ENCODE measurements at places on chromosomes 13 and 19.

GRCh38 chr19:15374105-15374651 is 5.4 kb downstream of the AKAP8 start:
- no peak for DNase-seq

GRCh38 chr19:31214997-31215396 is 134.2 kb downstream of the TSHZ3 start:
- no peak for DNase-seq

GRCh38 chr13:32537580-32538142 is 934 bp downstream of the N4BP2L2 start:
- no peak for DNase-seq

GRCh38 chr13:98397221-98397620 is 179.7 kb downstream of the STK24 start:
- DNase-seq = no peak

GRCh38 chr13:93147298-93147645 is 79.3 kb upstream of the GPC6 start:
- DNase-seq = no peak

GRCh38 chr13:100566543-100566942 is 22.0 kb downstream of the GGACT start:
- no peak for DNase-seq

GRCh38 chr13:64510747-64511146 is 2719.4 kb downstream of the PCDH9 start:
- no peak for DNase-seq

GRCh38 chr13:34617473-34618083 is 324.5 kb upstream of the NBEA start:
- DNase-seq = no peak

DNA sequence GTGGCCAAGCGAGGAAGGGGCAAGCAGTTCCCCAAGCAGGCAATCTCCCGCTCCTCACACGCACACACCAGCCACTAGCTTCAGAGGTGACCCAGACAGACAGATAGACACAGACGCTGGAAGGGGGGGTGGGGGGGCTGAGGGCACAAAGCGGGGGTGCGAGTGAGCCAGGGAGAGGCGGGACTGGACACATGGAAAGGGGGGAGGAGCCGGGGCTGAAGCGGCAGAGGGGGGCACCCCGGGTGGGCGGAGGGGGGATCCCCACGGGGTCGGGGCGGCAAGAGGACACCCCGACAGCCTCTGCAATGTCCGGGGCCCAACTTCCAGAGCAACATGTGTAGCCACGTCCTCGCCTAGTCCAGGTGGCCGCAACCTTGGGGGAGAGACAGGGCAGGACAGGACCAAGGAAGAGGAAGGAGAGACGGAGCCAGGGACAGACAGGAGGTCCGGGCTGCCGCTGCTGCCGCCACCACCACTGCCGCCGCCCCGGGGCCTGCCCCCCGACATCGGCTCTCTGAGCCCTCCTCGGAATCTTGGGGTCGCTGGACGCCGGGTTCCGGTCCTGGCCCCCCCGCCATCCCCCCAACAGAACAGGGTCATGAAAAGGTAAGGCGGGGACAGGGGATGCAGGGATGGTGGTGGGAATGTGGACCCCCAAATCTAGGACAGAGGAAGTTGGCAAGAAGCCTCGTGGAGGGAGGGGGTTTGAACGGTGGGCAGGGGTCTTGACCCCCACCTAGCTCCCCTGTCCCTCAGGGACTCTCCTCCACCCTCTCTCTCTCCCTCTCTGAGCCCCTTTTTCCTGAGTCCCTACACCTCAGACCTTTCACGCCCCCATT is 1.1 kb downstream of the GRIN2D start:
- DNase-seq = no peak

- DNase-seq = no peak
These were observed 534.1 kb downstream of the PCDH17 start for GRCh38 chr13:58165617-58166016.

DNA sequence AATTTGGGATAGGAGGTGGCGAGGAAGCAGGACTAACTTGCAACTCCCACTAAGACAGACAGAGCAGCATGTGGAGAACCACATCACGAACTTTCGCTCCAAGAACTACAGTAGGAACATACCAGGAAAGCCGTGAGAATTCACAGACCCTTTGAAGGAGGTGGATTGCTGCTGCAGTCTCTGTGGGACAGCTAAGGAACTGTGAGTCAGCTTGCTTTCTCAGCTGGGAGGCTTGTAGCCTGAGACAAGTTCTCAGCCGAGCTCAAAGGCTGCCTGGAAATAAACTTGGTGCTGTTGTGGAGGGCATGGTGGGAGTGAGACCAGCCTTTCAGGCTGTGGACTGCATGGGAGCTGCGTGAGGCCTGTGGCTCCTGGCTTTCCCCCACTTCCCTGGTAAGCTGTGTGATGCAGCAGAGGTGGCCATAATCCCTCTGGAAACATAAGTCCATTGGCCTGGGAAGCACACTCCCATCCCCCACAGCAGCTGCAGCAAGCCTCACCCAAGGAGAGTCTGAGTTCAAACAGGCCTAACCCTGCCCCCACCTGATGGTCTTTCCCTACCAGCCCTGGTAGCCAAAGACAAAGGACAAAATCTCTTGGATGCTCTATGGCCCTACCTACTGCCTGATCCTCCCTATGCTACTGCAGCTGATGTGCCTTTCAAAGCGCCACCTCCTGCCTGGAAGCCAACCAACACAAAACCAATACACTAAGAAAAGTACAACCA is 441.1 kb upstream of the HTR2A start:
- DNase-seq = no peak

GRCh38 chr13:67642657-67643056 is 412.5 kb upstream of the PCDH9 start:
- no peak for DNase-seq

GRCh38 chr13:112053744-112054615 is 13.0 kb upstream of the SOX1 start:
- DNase-seq = no peak

GRCh38 chr19:13300421-13301030 is 150.3 kb downstream of the IER2 start:
- no peak for DNase-seq

GRCh38 chr19:33740811-33741396 is 55.8 kb upstream of the KCTD15 start:
- no peak for DNase-seq

- peak; percentile 76 for DNase-seq
These were observed at the start of gene ZNF134 for GRCh38 chr19:57613941-57614743. Gene ZNF134, plus strand, starts transcription at chr19:57614242. Its CDS starts 5,227 bp downstream, at chr19:57619469.

GRCh38 chr13:45949161-45949560 is 97.6 kb upstream of the SIAH3 start:
- no peak for DNase-seq

GRCh38 chr19:41175801-41176777 is 16.9 kb upstream of the CYP2S1 start:
- no peak for DNase-seq

DNA sequence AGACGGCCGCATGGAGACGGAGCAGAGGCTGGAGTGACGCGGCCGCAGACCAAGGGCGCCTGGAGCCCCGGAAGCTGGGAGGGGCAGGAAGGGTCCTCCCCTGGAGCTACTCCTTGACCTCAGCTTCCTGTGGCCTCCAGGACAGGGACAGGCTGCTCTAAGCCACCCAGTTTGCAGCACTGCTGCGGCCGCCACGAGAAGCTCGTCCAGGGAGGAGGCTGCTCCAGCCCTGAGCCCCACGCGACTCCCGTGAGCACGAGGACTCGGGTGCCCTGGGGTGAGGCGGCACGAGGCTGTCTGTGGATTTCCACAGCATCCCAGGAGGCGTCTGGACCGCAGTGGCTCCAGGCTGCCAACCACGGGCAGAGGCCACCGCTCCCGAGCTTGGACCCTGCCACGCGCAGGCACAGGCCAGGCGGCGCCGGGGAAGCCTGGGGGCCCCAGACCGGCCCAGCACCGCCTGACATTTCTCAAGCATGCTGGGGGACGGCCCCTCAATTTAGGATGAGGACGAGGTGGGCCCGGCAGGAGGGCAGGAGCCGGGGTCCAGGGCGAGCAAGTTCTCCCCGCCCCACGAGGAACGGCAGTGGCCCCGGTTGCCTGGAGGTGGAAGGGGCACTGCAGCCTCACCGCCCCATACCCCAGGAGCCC is 10.7 kb downstream of the SBNO2 start:
- no peak for DNase-seq

- no peak for DNase-seq
These were observed 3.0 kb downstream of the IRS2 start for GRCh38 chr13:109783447-109783814.

- DNase-seq = no peak
These were observed 25.2 kb upstream of the KATNAL1 start for GRCh38 chr13:30332456-30333143.

GRCh38 chr19:49362929-49363267 is 682 bp upstream of the TEAD2 start:
- no peak for DNase-seq

DNA sequence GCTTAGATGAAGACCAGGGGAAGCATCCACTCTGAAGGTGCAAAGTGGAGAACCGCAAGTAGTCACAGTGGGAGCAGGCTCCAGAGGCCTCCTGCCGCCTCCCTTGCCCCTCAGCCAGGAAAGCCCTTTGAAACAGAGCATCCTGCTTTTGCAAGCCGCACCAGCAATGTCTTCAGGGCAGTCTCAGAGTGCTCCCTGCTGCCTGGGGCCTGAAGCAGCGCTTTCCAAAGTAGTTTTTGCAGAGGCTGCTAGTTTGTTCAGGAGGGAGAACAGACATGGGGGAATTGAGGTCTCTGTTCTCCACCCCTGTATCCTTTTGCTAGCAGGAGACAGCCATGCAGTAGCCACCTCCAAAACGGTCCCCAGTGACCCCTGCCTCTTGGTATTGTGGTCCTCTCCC is 15.8 kb upstream of the POP4 start:
- DNase-seq = no peak

DNA sequence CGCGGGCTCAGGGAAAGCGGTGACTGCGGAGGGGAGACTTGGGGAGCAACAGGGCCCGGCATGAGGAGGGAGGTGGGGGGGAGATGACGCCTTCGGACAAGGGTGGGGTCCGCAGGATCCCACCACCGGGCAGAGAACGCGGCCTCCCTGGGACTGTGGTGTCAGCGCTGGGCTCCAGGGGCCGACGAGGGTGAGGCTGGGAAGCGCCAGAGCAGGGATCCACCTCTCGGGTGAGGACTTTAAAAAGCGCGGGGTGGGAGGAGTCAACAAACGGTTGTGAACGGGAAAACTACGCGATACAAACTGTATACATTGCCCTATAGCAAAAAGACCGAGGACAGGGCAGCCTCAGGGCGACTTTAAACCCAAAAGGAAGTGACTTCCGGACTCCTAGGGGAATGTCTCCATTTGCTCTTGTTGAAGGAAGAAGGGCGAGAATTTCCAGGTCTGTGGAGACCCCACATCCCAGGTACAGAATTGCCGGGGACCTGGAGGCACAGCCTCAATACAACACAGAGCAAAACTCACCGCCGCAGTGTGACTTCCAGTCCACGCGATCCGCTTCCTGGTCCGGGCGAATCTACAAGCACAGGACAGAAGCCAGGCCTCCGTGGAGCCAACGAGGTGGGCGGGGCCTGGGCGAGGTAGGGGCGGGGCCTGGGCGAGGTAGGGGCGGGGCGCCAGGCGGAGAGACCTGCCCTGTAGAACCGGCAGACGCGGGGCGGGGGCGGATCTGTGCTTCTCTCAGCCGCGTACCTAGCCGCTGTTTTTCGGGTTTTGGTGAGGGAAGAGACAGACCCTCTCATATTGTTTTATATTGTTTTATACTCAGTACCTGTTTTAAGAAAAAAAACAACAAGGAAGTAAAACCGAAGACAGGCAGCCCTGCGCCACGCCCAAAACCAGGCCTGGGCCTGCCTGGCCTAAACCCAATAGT is at the start of gene ZNF888:
TSS of gene ZNF888 (minus strand) at position 588 of the 937 bp plus-strand sequence. CDS start 5,555 bp downstream, outside the sequence.
- peak; percentile 56 for DNase-seq

DNA sequence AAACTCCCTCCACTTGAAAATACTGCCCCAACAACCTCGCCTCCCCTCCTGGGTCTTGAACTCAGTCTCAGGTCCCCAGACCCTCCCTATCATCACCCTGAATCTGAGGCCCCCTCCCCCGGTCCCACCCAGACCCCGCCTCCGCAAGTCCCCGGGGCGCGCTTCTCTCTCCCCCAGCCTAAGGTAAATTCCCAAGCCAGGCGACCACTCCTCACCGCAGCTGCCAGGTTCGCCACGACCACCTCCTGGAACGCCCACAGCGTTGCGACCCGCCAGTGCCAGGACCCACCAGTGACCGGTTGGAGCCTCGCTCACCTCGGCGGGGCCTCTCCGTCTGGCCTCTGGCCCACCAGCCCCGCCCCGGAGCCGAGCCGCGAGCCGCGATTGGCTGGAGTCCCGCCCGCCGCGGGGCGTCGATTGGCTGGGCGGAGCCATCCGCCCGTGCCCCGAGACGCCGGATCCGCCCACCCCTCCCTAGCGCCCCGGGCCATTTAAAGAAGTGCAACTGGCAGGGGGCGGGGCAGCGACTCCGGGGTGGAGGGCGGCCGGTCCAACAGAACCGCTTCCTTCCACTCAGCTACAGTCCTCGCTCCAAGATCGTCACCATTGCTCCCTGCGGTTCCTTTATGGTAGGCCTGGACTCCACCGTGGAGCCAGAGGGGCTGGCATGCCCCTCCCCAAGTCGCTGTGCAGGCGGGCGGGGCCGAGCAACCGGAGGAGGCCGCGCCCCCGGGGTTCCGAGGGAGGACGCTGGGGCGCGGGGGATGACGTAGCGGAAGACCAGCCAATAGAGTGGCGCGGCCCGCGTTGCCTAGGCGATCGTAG is at the start of gene SERTAD3:
TSS of gene SERTAD3 (minus strand) at position 336 of the 825 bp plus-strand sequence. CDS start 2,255 bp downstream, outside the sequence.
- DNase-seq = peak; percentile 97

- DNase-seq = no peak
These were observed 1.1 kb downstream of the METTL21C start for GRCh38 chr13:102693776-102694175.
